ENCODE measurements at places on chromosomes 6 and 20. TPM values are rescaled to one million over a fixed set of nuclear protein-coding genes. Genes with fewer than 3 reads are reported as not detected.
A peak's percentile ranks its signal among the peaks of the same experiment; 100 is the strongest.

GRCh38 chr6:161151059-161151645, 122.7 kb downstream of the AGPAT4 start:
- no peak for DNase-seq

GRCh38 chr6:108559097-108559883, 1.4 kb upstream of the FOXO3 start:
- DNase-seq, result peak; percentile 91

- peak; percentile 72 for DNase-seq
These were observed 765.9 kb downstream of the BCKDHB start for GRCh38 chr6:80872199-80872950.

- no peak for DNase-seq
These were observed 14.4 kb downstream of the PPP1R3G start for GRCh38 chr6:5099537-5099936.

DNA sequence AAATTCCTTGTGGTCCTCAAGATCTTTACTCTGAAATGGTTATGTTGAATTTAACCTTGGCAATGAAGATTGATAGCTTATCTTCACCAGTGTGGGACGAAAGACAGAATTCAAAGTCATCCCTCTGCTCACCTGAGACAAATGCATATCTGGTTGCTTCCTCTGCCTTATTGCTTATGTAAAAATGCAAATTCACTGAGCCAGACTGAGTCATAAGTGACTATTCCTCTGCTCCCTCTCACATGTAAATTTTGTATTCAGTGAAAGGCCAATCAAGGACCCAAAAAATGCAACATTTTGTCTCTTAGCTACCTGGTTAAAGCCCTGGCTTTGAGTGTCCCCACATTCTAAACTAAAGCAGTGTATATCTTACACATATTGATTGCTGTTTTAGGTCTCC, 593.1 kb upstream of the GJE1 start:
- no peak for DNase-seq

DNA sequence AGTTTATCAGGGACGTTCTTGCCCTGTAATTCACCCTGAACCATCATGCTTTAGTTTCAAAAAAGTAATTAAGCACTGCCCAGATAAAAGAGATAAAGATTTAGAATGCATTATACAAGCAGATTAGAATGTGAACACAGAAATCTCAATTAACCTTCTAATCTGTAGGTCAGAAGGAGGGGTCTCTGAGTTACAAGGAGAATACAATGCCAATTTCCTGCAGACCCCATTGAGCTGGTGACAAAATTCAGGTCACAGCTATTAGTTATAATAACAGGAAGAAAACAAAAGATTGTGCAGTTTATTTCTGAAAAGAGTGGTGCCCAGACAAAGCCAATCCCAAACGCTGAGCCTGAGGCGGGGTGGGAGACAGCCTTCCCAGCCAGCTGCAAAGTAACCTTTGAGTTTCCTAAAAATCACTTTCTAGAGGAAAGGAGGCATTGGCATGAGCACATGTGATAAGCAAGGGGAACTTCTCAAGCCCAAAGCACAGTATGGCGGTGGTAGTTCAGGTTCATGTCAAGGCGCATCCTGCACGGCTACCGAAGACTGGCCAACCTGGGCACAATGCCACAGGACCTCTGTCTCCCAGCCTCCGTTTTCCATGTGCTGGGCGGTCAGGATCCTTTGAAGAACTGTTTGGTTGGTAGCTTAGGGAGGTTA, 192.5 kb downstream of the TTLL2 start:
- no peak for DNase-seq

DNA sequence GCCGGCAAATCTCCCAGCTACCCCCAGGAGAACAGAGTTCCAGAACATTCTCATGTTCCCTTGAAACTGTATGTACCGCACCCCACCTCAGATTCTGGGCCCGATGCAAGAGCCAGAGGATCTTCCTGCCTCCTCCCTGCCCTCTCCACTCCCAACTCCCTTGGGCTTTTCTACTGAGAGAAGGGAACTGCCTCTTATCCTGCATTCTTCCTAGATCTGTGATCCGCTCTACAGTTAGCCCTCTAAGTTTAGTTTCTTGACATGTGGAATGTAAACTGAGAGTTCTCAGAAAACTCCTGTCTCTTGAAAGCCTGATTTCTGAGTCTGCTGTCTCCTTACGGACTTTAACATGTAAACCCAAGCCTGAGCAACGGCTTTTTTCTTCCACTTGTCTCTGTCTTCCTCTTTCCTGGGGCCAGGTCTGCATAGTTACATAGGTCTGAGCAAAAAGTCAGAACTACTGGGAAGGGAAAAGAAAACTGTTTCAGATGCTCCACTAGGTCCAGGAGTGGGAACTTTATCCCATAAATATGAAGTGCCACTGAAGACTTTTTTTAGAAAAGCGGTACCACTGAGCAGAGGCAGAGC, 86.5 kb upstream of the TNFAIP3 start:
- DNase-seq, result no peak

- no peak for DNase-seq
These were observed 165.6 kb upstream of the RIMS1 start for GRCh38 chr6:71720705-71721104.

DNA sequence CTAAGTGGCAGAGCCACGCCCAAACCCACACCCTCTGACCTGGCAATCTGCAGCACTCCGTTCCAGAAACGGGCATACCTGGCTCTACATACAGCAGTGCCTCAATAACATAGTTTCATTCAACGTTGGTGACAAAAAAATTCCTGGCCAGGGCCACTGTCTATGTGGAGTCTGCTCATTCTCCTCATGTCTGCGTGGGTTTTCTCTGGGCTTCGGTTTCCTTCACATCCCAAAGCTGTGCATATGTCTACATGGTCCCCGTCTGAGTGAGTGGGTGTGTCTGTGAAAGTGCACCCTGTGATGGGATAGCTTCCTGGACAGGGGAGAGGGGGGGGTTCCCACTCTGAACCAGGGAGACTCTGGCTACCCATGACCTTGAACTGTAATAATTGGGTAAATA, 2.1 kb downstream of the KIAA0319 start:
- no peak for DNase-seq

GRCh38 chr6:150673720-150674346, 74.1 kb downstream of the PLEKHG1 start:
- no peak for DNase-seq

DNA sequence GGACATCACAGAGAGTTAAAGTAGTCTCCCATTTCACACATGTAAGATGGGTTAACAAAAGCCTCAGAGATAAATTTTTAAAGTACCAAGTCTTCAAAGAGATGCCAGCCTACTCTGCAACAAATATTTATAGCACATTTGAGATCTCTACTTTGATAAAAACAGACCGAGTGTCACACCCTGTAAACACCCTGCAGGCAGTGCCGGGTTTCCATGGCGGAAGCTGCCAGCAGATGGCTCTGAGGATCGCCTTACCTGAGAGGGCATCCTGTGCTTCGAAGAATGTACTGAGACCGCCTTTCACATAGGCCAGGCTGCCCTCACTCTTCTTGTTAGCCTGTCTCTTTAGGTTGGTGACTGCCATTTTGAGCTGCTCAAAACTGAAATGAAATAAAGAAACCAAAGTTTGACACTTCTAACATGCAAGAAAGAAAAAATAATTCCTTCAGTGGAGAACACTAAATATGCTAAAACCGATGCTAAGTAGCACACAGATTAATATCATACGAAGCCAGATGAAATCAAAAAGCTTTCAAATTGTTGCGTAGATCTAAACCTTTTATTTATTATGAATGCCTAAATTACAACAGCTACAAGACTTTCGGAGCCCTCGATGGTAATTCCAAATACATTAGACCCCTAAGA, 39.3 kb downstream of the HUS1B start:
- no peak for DNase-seq

DNA sequence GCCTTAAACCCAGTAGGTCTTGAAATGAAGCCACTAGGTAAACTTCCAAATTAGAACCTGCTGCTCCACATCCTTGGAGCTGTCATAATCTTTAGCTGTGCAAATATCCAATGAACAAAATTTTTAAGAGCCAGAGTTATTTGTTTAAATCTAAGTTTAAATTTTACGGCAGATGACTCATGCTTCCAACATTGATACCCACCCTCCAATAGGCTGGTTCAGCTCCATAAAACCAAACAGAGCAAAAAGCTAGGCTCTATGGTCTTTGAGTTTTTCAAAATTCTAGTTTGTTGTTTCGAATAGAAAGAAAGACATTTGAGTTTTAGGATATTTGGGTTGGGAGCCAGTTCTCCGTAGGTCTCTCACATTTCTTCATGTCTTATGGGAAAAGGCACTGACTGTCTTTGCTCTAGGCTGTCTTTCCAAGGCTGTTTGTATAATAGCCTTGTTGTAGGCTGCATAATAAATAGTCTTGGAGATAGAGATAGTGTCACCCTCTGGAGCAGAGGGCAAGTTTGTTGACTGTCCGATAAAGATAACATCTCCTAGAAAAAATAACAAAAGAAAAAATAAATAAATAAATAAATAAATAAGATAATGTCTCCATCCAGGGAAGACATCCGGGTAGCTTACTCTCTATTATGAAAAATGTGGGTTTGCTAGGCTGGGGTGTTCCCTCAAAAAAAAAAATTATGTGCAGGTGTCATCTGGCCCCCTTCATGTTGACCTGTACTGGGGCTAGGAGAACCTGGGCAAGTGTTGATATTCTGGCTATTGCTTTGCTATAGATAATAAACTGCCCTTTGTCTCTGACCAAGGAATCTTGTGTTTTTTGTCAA, 36.5 kb downstream of the SLC2A12 start:
- no peak for DNase-seq

DNA sequence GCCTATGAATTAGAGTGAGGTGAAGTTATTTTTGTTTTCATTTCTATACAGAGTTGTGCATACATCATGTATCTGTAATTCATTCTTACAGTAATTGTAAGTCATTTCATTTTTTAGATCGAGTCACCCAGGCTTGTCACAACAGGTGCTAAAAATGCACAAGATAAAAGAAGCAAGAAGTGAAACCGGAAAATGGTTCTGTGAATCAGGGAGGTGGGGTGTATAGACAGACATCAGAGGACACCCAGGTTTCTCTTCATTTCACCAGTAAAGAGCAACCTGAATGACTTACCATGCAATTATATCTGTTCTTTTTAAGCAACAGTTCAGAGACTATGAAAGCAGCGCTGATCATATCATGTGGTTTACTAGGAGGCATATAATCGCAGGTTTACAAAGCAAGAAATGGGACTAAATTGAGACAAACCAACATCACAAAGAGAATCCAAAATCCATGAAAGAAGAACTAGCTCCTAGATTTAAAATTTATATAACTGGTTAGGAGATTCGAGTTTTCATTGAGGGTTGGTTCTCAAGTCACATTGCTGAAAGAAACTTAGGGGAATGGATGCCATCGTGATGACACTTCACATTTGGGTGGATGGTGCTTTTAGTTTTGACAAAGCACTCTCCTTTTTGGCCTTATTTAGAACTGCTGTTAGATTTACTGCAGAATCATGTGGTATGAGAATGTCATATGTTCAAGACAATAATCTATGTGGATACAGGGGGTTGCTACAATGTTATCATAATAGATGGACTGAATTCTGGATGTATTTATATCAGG, 27.9 kb upstream of the TBC1D7 start:
- no peak for DNase-seq

- DNase-seq, result no peak
These were observed 344.0 kb downstream of the PLCB1 start for GRCh38 chr20:8476021-8476420.

DNA sequence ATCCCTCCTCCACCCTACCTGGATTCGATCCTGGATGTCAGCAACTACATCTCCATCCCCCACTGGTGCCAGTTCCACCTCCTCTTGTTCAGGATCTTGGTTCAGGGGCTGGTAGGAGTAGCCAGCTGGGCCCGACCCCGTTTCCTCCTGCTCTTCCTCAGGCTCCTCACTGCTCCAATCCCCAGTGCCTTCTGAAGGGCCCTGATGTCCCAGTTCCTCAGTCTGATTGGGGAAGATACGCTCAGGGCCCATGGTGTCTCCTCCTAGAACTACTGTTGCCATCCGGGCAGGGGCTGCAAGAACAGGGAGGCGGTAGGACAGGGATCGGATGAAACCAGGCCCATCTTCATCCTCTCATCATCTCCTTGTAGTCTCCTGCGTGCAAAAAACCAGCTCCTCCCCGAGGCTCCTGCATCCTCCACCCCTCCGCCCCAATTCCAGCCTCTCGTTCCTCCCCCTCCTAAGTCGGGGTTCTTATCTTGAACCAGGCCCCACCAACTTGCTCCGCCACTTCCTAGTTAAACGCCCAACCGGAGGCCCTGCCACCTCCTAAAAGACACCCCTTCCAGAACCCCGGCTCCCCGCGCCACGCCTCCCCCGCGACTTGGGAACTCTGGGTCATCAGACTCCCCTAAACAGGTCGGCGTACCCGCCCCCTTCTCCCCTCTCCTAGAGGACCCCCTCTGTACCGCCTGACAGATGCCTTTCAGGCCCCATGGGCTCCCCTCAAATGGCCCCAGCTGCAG, 476 bp downstream of the MEA1 start:
- DNase-seq, result no peak

GRCh38 chr20:57667388-57667787, 42.4 kb downstream of the PMEPA1 start:
- no peak for DNase-seq

DNA sequence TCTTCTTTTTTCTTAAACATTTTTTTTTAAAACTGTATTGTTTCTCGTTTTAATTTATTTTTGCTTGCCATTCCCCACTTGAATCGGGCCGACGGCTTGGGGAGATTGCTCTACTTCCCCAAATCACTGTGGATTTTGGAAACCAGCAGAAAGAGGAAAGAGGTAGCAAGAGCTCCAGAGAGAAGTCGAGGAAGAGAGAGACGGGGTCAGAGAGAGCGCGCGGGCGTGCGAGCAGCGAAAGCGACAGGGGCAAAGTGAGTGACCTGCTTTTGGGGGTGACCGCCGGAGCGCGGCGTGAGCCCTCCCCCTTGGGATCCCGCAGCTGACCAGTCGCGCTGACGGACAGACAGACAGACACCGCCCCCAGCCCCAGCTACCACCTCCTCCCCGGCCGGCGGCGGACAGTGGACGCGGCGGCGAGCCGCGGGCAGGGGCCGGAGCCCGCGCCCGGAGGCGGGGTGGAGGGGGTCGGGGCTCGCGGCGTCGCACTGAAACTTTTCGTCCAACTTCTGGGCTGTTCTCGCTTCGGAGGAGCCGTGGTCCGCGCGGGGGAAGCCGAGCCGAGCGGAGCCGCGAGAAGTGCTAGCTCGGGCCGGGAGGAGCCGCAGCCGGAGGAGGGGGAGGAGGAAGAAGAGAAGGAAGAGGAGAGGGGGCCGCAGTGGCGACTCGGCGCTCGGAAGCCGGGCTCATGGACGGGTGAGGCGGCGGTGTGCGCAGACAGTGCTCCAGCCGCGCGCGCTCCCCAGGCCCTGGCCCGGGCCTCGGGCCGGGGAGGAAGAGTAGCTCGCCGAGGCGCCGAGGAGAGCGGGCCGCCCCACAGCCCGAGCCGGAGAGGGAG, 580 bp downstream of the VEGFA start:
- peak; percentile 50 for DNase-seq

- no peak for DNase-seq
These were observed 95.1 kb downstream of the SNAP25 start for GRCh38 chr20:10313701-10314100.

The HLA-DRA gene
- total RNA-seq, result 231 TPM

The PSMB8 gene
- total RNA-seq, result 45.7 TPM

The ZMYND8 gene
- total RNA-seq, result 79.0 TPM

The OVOL2 gene
- 46.6 TPM for total RNA-seq

The TSHZ2 gene
- 25.7 TPM for total RNA-seq

The C20orf204 gene
- total RNA-seq, result 0.39 TPM

The GJA10 gene
- total RNA-seq, result not detected

The EFCAB8 gene
- total RNA-seq, result not detected

The NHSL1 gene
- 44.4 TPM for total RNA-seq

The TMEM244 gene
- total RNA-seq, result not detected

The BPIFA1 gene
- total RNA-seq, result not detected

The TLDC2 gene
- not detected for total RNA-seq

The CSNK2B gene
- total RNA-seq, result 410 TPM

The HSPA12B gene
- 6.0 TPM for total RNA-seq
